CD4-positive, alpha-beta memory T cell (primary cell): ENCODE measurements at places on chromosomes 7 and 10. TPM values are rescaled to one million over a fixed set of nuclear protein-coding genes. Genes with fewer than 3 reads are reported as not detected.

Gene TAC1
- total RNA-seq, result not detected

Gene ASAH2B
- total RNA-seq, result 2.8 TPM

Gene TFEC
- total RNA-seq, result 1.2 TPM

Gene UNC5B
- total RNA-seq, result not detected

Gene GIMAP1
- 97.6 TPM for total RNA-seq

Gene AUTS2
- 32.1 TPM for total RNA-seq

Gene SP4
- total RNA-seq, result 45.8 TPM
